ENCODE measurements at places on chromosomes 5 and 9.

DNA sequence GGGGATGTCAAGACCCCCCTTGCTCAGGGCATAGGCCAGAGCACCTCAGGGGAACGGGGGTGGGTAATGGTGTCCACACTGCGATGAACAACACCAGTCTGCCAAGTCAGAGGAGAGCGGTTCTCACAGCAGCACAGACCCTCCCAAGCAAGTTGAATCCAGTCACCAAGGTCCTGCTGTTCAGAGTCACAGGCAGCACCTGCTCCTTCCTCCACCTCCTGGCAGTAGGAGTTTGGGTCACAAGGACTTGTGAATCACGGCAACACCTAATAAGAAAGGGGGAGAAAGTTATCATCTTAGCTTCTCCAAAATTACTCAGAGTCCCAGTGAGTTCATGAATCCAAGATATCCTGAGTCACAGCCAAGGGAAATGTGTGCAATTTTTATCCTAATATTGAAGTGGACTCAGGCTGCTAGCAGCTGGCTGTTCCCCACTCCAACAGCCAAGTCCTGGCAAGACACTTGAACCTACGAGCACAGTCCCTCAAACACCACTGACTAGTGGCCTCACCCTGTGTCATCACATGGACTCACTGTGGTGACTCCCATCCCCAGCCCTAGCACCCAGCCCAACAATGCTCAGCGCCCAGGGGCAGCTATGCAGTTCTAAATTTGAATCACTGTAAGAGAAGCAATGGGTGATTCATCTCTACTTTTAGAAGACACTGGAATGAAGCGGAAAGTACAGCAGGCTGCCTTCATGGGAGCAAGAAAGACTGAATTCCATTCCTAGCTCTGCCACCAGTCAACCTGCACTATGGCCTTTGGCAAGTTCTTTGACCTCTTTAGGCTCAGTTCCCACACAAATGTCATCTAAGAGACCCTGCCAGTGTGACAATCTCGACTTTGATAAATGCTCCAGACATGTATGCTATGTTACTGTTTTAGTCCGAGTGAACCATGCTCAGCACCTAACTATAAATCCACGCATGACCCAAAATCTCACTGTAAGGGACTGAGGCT lies 113.7 kb downstream of the KLHL3 start:
- DNase-seq: no peak

DNA sequence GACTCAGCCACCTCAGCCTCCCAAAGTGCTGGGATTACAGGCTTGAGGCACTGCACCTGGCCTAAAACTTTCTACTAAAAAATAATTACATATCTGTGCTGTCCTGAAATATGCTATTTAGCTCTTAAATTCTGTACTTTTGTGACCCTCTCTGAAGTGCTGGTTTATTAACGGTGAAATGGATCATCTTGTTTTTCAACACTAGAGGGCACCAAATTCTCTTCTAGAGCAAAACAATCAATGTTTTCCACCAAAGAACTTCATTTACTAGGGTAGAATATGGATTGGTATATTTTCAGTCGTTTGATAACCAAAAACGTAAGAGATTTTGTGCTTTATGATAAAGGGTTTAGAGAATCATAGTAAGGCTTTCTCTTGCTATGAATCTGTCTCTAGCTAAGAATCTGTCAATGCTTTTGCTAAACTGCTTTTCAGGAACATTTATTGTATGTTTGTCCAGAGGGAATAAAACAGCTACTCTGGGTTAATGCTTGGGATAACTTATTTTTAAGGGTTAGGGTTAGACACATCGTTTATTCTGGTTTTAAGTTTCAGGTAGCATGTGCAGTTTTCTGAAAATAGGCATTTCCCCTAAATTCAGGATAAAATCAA lies 63.6 kb downstream of the RNF180 start:
- no peak for DNase-seq

GRCh38 chr9:88932766-88933165 lies 58.5 kb upstream of the S1PR3 start:
- no peak for DNase-seq

GRCh38 chr9:126342621-126343031 lies 16.0 kb downstream of the MVB12B start:
- no peak for DNase-seq

DNA sequence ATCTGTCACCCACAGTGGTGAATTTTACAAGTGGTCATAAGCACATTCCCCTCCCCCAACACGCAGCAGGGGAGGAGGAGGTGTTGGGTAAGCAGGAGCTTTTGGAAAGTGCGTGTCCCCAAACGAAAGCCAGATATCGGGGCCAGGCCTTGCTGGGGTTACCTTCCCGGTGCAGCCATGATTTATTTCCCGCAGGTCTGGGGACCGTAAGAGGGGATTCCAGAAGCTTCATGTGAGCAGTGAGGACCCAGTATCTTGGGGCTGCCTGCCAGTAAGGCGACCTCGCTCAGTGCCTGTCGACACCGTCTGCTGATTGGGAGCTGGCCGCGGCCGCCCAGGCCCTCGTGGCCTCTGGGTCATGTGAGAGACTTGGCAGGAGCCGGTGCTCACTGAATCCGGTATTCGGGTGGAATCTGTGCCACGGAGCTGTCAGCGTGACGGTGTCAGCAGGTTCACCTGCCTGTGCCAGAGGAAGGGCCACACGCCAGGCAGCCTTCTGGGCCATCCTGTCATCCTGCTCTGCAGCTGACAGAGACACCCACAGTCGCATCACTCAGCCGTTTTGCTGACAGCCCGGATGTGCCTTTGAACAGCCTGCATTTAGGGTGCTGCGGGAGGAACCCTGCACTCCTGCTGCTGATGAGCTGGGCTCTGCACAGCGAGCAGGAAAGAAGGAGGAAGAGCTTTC lies 37.3 kb downstream of the SEC61B start:
- DNase-seq: no peak

- no peak for DNase-seq
Measured at GRCh38 chr5:11770310-11770709, 133.9 kb downstream of the CTNND2 start.

GRCh38 chr5:31144364-31144763 lies 49.1 kb upstream of the CDH6 start:
- DNase-seq: no peak

DNA sequence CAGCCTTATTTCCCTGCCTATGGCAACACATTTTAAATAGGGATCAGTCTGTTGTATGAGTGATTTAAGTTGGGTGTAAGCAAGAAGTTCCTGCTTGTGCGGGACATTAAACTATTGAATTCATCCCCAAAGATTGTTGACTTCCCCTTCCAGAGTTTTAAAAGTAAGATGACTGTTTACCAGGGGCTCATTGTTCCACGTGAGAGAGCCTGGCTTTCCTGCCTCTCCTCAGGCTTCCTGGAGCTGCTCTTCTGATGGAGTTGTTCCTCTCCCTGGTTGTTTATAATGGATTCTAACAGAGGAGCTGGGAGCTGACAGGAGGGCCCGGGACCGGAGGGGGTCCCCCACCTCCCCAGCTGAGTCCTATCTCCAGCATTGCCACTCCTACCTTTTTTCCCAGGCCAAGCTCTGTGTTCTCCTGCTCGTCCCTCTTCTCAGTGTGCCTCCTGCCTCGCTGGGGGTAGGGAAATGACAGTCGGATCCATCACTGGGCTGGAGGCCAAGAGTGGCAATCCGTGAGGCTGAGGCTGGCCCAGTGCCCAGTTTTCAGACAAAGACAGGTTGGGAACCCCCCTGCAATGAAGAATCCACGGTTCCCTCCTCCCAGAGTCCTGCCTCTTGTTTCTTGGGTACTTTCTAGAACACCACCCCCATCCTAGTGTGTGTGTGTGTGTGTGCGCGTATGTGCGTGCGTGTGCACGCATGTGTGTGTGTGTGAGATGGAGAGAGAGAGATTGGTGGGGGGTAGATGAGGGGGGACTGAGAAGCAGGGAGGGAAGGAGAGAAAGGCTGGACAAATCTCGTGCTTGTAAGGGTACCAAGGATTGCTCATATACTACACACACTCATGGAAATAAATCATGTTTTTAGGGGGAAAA lies 123.7 kb upstream of the NFIB start:
- DNase-seq: no peak

DNA sequence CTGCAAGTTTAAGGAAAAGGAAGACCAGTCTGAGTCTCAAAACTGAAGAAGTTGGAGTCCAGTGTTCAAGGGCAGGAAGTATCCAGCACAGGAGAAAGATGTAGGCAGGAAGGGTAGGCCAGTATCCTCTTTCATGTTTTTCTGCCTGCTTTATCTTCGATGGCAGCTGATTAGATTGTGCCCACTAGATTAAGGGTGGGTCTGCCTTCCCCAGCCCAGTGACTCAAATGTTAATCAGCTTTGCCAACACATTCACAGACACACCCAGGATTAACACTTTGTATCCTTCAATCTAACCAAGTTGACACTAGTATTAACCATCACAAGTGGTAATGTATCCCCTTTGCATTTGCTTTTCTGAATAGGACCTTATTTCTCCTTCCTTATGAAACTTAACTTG lies 535.9 kb upstream of the FTMT start:
- no peak for DNase-seq

DNA sequence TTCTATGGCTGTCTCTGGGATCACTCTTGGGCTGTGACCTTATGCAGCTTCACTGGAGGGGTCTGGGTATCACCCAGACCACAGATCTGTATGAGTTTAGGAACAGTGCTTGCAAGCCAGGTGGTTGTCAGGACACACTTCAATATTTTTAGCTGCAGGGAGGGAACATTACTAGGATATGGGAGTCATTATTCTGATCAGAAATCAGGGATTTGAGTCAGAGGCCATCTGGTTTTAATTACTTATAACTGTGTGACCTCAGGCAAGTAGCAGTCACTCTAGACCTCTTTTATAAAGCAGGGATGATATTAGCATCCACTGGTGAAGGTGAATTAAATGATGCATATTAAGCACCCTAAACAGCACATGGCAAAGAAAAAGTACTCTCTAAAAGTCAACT lies 60.1 kb upstream of the NMUR2 start:
- no peak for DNase-seq

DNA sequence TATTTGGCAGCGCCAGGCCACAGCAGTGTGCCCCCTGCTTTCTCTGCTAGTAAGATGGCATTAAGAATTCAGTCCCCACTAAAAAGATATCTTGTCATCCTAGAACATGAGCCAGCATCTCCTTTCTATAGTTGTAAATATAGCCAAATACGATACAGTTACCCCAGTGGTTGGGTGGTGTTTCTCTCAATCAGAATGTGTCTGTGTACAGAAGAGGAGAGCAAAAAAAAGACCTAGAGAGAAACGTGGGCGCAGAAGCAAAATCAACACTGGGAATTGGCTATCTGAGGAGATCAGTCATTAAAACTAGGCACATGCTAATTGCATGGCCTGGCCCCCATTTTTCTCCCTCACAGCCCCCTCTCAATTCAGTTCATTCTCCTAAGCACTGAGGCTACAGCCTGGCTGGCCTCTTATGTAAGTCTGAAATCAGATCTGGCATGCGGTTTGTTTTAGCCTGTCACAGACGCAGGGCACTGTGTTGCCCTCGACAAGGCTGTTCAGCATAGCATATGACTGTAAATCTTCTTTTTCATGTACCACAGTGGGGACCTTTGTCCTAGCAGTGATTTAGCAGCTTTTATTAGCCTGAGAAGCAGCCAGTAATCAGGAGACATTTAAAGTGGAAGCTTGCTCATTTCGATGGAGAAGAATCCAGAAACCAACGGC lies 57.8 kb downstream of the RORB start:
- no peak for DNase-seq

GRCh38 chr5:74623748-74624408 lies 16.6 kb downstream of the ENC1 start:
- DNase-seq: no peak

GRCh38 chr5:136413196-136413595 lies 47.9 kb upstream of the TRPC7 start:
- DNase-seq: no peak

GRCh38 chr5:112097768-112098167 lies 321.3 kb downstream of the EPB41L4A start:
- DNase-seq: no peak

- no peak for DNase-seq
Measured at GRCh38 chr5:109412981-109413402, 3.2 kb upstream of the PJA2 start.

GRCh38 chr5:102670224-102670836 lies 84.8 kb upstream of the PAM start:
- DNase-seq: no peak

DNA sequence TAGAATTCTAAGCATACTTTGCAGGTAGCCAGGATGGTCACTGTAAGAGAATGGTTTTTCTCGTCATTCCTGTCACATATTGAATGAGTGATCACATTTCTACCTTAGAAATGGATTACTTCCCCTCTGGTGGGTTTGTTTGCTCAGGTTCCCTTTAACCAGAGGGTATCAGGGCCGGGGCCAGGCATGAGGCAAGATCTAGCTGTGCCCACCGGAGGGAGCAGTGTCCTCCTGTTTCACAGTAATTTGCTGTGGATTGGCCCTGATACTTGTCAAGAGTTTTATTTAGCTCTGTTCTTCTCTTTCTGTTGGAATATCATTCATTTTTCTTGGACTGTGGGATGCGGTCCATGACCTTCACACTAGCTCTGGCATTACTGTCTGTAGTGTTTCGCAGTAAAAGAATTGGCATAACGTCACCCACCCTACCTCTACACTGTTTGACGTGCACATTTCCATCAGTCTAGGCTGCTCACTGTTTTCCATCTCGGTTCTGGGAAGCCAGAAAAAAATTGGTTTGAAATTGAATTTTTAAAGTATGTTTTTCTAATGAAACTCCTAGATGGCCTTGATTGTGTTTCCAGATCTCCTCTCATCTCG lies 42.4 kb upstream of the ZBED3 start:
- no peak for DNase-seq

- DNase-seq: no peak
Measured at GRCh38 chr9:16828340-16829281, 41.9 kb downstream of the BNC2 start.

DNA sequence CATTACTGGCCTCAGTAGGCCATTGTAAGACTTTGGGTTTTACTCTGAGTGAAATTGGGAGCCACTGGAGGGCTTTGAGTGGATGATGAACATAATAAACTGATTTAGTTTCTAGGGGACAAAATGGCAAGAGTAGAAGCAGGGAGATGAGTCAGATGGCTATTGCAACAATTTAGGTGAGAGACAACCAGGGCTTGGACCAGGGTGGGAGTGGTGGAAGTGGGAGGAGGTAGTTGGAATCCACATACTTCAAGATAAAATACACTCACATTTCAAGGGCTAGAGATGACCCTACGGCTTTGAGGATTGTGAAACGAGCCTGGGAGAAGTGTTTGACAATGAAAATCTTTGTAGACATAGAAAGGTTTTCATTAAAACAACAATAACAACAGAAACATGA lies 136.3 kb downstream of the ACTBL2 start:
- DNase-seq: no peak
